ENCODE measurements at places on chromosomes 7 and 10.
A peak's percentile ranks its signal among the peaks of the same experiment; 100 is the strongest.

- DNase-seq = no peak
These were observed 3.4 kb downstream of the PRKAG2 start for GRCh38 chr7:151873402-151873965.

DNA sequence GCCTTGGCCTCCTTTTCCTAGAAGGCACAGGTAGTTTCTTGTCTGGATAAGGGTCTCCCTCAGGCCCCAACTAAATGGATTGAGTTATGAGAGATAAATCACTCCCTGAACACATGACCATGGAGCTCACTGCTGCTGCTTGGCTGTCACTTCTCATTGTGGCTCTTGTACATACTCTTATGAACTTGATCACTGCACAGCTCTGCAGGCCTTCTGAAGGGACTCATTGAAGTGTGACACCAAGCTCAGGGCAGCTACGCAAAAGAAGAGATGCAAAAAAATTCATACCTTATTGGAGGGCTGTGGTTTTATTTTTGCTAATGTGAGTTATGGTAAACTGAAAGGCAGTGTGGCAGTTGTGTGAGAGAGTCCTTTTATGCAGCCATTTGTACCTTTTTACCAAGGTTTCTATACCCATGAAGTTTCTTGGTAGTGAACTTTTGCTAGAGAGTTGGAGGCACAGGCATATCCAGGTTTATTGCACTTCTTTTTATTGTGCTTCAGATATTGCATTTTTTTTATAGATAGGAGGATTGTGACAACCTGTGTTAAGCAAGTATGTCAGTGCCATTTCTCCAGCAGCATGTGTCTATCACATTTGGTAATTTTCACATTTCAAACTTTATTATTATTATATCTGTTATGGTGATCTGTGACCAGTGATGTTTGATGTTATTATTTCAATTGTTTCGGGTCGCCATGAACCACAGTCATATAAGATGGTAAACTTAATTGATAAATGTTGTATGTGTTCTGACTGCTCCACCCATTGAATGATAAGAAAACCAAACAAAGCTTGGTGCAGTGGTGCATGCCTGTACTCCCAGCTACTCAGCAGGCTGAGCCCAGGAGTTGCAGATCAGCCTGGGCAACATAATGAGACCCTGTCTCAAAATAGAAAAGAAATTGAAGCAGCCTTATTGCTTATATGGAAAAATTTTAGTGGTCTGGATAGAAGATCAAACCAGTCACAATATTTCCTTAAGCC, 100.6 kb downstream of the LRRC4 start:
- DNase-seq = no peak

DNA sequence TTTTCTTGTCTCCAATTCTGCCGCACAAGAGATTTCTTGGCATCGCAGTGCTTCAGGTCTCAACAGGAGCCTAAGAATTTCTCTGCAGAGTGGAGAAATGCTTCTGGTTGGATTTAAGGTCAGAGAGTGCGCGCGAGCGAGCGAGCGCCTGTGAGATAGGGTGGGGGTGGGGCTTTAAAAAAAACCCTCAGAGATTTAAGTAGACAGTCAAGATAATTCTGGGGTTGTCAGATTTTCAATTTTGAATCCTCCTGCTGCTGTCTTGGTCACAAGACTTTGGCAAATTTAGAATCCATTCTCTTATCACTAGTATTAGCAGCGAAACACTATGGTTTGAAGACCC, 49.7 kb downstream of the CPEB3 start:
- peak; percentile 35 for DNase-seq

DNA sequence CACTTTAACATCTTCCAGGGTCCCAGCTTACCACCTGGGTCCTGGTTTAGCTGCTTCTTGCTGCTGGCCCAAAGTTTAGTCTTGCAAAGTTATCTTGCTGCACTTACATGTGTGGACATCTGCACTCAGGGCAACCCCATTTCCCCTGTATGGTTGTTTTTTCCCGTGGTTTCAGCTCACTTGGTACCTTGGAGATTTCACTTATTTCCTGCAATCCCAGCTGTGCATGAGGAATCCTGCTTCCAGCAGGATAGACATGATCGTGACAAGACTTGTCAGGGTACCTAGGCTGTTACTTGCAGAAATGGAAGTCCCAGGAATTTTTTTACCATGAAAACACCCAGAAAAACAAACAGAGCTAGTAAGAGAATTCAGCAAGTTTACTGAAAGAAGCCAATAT, 95.9 kb upstream of the LEP start:
- no peak for DNase-seq

GRCh38 chr10:132421847-132422751, 25.1 kb downstream of the PWWP2B start:
- DNase-seq = peak; percentile 82

GRCh38 chr10:94430701-94431100, 28.4 kb downstream of the TBC1D12 start:
- no peak for DNase-seq

GRCh38 chr10:119737823-119738222, 12.0 kb downstream of the INPP5F start:
- no peak for DNase-seq

DNA sequence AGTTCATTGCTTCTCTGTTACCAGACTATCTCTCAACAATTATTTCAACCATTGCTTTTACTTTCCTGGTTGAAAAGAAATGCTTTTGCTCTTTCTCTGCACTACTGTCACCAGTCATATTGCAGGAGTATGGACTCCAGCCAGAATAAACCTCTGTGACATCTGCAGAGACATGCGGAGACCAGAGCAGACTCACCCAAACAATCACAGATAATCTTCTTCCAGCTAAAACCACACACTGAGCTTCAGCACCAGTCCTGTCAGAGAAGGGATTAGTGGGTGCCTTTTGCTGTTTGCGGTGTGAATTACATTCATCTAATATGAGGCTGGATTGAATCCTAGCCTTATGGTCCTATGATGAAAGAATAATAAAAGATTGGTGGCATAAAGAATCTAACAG, 258.6 kb downstream of the CNTNAP2 start:
- DNase-seq = no peak

- no peak for DNase-seq
These were observed 465.6 kb upstream of the VSTM2A start for GRCh38 chr7:54076616-54077015.

Data from NCI-H510A (cell line).